IPS DF 6.9 (cell line): ENCODE measurements at places on chromosomes 7 and 10.
A peak's percentile ranks its signal among the peaks of the same experiment; 100 is the strongest.

DNA sequence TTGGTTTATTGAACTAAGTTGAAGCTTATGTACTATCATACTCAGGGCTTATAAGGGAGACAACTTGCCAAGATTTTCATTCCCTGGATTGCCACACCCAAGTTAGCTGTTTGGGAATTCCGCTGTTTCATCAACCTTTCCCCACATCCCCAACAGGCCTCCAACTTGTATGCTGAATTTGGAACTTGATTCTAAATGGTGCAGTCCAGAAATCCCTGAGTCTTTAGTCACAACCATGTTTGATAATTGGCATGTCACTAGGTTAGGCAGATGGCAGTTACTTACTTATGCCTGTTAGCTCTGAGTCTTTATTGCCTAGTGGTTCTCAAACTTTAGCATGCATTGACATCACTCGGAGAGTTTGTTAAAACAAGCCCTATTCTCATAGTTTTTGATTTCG is 135.4 kb upstream of the PRPS1L1 start:
- no peaks in the 10 kb centered on the region for H3K36me3 ChIP-seq
- H3K4me1 ChIP-seq, result no peaks in the 10 kb centered on the region
- no peaks in the 10 kb centered on the region for H3K27me3 ChIP-seq
- H3K27ac ChIP-seq, result no peak overlapping the region
- DNase-seq, result no peak
- no peak overlapping the region for H3K4me3 ChIP-seq

DNA sequence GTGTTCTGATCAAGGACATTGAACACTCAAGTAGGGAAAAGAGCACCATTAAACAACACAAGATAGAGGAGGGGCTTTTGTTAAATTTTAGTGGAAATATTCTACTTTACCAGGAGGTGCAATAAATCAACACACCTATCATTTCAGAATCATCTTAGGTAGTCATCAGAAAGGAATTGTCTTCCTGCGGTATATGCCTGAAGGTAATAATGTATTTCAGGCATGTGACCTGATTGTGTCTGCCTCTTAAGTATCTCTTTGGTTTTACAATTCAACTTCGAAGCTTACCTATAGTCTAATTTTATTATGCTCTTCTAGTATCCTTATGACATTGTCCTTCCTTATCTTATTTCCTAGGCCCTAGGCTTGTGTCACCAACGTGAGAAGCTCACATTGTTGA is 58.6 kb upstream of the LAMB4 start:
- H3K4me1 ChIP-seq, result no peaks in the 10 kb centered on the region
- H3K4me3 ChIP-seq, result no peak overlapping the region
- no peaks in the 10 kb centered on the region for H3K36me3 ChIP-seq
- no peak for DNase-seq
- H3K27ac ChIP-seq, result no peak overlapping the region
- H3K27me3 ChIP-seq, result no peaks in the 10 kb centered on the region

GRCh38 chr10:60434418-60435046 is 44.9 kb upstream of the ANK3 start:
- H3K36me3 ChIP-seq, result no peaks in the 10 kb centered on the region
- H3K27me3 ChIP-seq, result no peaks in the 10 kb centered on the region
- H3K27ac ChIP-seq, result no peak overlapping the region
- no peak overlapping the region for H3K4me3 ChIP-seq
- no peaks in the 10 kb centered on the region for H3K4me1 ChIP-seq

- no peaks in the 10 kb centered on the region for H3K36me3 ChIP-seq
- H3K4me1 ChIP-seq, result peaks cover 5% of the 10 kb centered on the region; the same call in 1 of the 2 replicates
Measured at GRCh38 chr10:74925291-74925690, 98.9 kb downstream of the KAT6B start.

GRCh38 chr10:86888585-86889381 is 68.6 kb downstream of the MMRN2 start:
- no peaks in the 10 kb centered on the region for H3K36me3 ChIP-seq
- no peak overlapping the region for H3K27ac ChIP-seq
- H3K27me3 ChIP-seq, result no peaks in the 10 kb centered on the region
- DNase-seq, result no peak
- no peak overlapping the region for H3K4me3 ChIP-seq

DNA sequence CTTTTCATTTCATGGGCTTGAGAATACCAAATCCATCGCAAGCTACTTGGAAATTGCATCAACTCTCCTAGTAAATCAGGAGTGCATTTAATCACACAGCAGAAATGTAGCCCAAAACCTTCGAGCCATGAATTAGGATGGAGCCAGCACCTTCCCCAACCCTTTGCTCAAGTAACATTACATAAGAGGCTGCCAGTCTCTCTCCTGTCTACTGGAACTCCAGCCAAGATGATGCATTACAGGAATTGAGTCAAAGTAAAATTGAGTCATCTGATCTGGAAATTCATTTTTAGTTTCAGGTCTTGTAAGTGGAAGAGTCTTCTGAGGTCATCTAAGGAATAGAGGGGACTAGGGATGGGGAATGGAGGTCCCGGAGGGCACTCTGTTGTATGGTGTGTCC is 69.7 kb upstream of the FHIP2A start:
- no peaks in the 10 kb centered on the region for H3K36me3 ChIP-seq
- H3K4me3 ChIP-seq, result no peak overlapping the region
- DNase-seq, result no peak
- no peaks in the 10 kb centered on the region for H3K27me3 ChIP-seq

- H3K27me3 ChIP-seq, result no peaks in the 10 kb centered on the region
- no peaks in the 10 kb centered on the region for H3K4me1 ChIP-seq
- no peak for DNase-seq
Measured at GRCh38 chr10:36581237-36581636, 544.2 kb upstream of the ANKRD30A start.

- no peaks in the 10 kb centered on the region for H3K27me3 ChIP-seq
- H3K4me1 ChIP-seq, result no peaks in the 10 kb centered on the region
- DNase-seq, result no peak
- H3K4me3 ChIP-seq, result no peak overlapping the region
Measured at GRCh38 chr10:85008488-85009184, 680.2 kb downstream of the CCSER2 start.

GRCh38 chr10:80421707-80422536 is 13.6 kb downstream of the PRXL2A start:
- H3K4me3 ChIP-seq, result no peak overlapping the region
- H3K27ac ChIP-seq, result no peak overlapping the region
- H3K27me3 ChIP-seq, result no peaks in the 10 kb centered on the region
- H3K36me3 ChIP-seq, result peaks cover 10% of the 10 kb centered on the region; the same call in 1 of the 2 replicates
- H3K4me1 ChIP-seq, result 0 out of 2 replicates have a peak, but pooled peaks cover 2% of the 10 kb centered on the region

GRCh38 chr10:97676770-97677581 is 10.1 kb downstream of the AVPI1 start:
- peaks cover 24% of the 10 kb centered on the region for H3K36me3 ChIP-seq
- no peak for DNase-seq
- H3K27me3 ChIP-seq, result no peaks in the 10 kb centered on the region
- H3K4me1 ChIP-seq, result no peaks in the 10 kb centered on the region

- H3K36me3 ChIP-seq, result no peaks in the 10 kb centered on the region
- no peaks in the 10 kb centered on the region for H3K4me1 ChIP-seq
- DNase-seq, result no peak
Measured at GRCh38 chr7:93115796-93116195, 2.0 kb downstream of the SAMD9 start.

GRCh38 chr10:113067501-113067900 is 117.5 kb downstream of the TCF7L2 start:
- no peak overlapping the region for H3K27ac ChIP-seq
- no peaks in the 10 kb centered on the region for H3K27me3 ChIP-seq
- no peak for DNase-seq
- H3K4me1 ChIP-seq, result peaks cover 2% of the 10 kb centered on the region; the same call in 1 of the 2 replicates

- no peaks in the 10 kb centered on the region for H3K4me1 ChIP-seq
- no peak overlapping the region for H3K4me3 ChIP-seq
- no peaks in the 10 kb centered on the region for H3K27me3 ChIP-seq
- no peak overlapping the region for H3K27ac ChIP-seq
- H3K36me3 ChIP-seq, result no peaks in the 10 kb centered on the region
Measured at GRCh38 chr7:112540839-112541577, 60.2 kb downstream of the LSMEM1 start.

- H3K27me3 ChIP-seq, result no peaks in the 10 kb centered on the region
- peaks cover 47% of the 10 kb centered on the region for H3K36me3 ChIP-seq
- no peak overlapping the region for H3K4me3 ChIP-seq
- DNase-seq, result no peak
- H3K4me1 ChIP-seq, result no peaks in the 10 kb centered on the region
Measured at GRCh38 chr7:100090527-100091410, 2.0 kb downstream of the COPS6 start.

GRCh38 chr10:68330852-68331454 is 911 bp upstream of the HNRNPH3 start:
- no peaks in the 10 kb centered on the region for H3K36me3 ChIP-seq
- no peak for DNase-seq
- H3K4me1 ChIP-seq, result no peaks in the 10 kb centered on the region
- peak overlapping the region; percentile 80 for H3K4me3 ChIP-seq
- H3K27me3 ChIP-seq, result no peaks in the 10 kb centered on the region
- H3K27ac ChIP-seq, result no peak overlapping the region

DNA sequence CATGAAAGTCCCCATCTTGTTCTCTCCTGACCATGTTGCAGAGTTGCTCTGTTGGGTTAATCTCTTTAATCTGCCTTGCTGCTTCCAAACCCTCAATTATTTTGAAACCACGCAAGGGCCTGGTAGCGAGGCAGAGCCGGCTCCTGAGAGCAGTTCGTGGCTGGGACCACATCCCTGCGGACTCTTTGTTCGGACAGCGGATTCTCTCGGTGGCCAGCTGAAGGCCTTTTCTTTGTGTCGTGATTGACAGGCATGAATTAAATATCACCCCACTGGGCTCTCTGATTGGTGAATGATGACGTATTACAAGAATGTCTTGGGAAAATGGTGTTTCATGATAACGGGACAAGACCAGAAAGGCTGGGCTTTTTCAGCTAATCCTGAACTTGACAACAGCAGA is 66.9 kb upstream of the ARHGAP21 start:
- no peak for DNase-seq
- no peaks in the 10 kb centered on the region for H3K27me3 ChIP-seq
- no peak overlapping the region for H3K27ac ChIP-seq

DNA sequence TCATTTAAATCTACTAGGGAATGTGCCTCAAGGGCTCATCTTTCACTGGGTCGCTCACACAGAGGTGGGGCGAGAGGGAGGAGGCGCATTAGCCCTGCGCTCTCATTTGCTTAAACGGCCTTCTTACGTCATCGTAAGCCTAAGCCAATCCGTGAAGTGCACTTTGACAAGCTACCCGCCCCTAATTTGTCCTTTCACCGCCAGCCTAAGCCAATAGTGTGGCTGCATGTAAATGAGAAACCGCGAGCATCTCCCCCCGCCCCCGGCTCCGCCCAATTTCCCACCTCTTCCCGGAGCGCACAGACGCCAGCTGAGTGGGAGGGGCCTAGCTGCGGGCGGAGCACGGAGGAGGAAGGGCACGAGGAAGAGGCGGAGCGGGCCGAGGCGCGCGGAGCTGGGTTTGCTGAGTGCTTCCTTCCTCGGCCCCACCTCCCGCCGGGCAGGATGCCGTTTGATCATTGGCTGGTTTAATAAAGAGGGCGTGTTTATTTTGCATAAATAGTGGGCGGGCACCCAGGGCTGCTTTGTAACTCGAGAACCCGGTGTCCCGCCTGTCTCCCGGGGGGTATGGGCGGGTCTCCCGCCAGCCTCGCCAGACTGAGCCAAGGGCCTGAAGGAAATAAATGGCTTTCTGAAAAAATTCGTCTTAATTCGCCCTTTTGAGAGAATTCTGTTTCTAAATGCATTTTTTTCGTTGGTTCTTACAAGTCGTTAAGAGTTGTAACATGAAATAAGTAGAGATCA is 289.6 kb upstream of the NFE2L3 start:
- no peak overlapping the region for H3K27ac ChIP-seq
- no peak overlapping the region for H3K4me3 ChIP-seq
- peaks cover 2% of the 10 kb centered on the region; the same call in 1 of the 2 replicates for H3K4me1 ChIP-seq
- no peaks in the 10 kb centered on the region for H3K36me3 ChIP-seq
- peak; percentile 99 for DNase-seq

GRCh38 chr10:28785018-28785417 is 107.7 kb downstream of the BAMBI start:
- H3K27ac ChIP-seq, result no peak overlapping the region
- no peak overlapping the region for H3K4me3 ChIP-seq
- H3K27me3 ChIP-seq, result no peaks in the 10 kb centered on the region
- no peaks in the 10 kb centered on the region for H3K36me3 ChIP-seq

DNA sequence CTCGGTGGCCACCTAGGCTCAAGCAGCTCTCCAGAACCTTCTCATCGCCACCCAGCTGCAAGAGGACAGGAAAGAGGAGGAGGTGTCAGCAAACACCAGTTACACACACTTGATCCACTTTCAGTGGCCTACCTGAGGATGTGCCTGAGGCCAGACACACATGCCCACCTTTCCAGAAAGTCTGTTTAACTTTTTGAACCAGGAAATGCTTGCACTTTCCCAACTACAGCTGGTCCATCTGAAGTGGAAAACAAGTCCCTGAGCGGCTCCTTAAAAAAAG is 15.7 kb upstream of the CYREN start:
- H3K27me3 ChIP-seq, result no peaks in the 10 kb centered on the region
- no peak overlapping the region for H3K27ac ChIP-seq
- H3K4me3 ChIP-seq, result no peak overlapping the region
- H3K36me3 ChIP-seq, result peaks cover 15% of the 10 kb centered on the region
- H3K4me1 ChIP-seq, result no peaks in the 10 kb centered on the region

GRCh38 chr7:30169579-30169978 is 34.8 kb downstream of the MTURN start:
- H3K36me3 ChIP-seq, result no peaks in the 10 kb centered on the region
- H3K4me3 ChIP-seq, result no peak overlapping the region

DNA sequence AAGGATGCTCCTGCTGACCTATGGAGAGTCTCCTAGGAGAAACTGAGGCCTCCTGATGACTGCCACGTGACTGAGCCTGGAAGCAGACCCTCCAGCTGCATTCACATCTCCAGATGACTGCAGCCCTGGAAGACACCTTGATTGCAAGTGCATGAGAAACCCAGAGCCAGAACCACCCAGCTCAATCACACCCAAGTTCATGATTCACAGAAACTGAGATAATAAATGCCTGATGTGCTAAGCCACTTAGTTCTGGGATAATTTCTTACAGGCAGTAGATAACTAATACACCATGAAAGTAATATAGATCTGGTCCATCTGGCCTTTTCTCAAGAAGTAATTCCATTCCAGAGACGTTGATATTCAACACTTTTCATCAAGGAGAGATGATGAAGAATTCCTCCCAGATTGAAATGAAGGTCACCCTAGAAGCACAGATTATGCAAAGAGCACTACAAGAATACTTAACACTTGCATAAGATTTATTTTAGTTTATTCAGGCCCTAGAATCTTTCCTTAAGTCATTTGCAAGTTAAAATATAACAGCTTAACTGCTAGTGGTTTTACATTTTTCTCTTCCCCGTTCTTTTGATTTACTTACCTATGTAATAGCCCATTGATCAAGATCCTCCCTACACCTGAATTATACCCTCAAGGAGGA is 208.2 kb upstream of the INHBA start:
- no peak overlapping the region for H3K27ac ChIP-seq
- no peak overlapping the region for H3K4me3 ChIP-seq
- H3K36me3 ChIP-seq, result no peaks in the 10 kb centered on the region
- H3K27me3 ChIP-seq, result no peaks in the 10 kb centered on the region

DNA sequence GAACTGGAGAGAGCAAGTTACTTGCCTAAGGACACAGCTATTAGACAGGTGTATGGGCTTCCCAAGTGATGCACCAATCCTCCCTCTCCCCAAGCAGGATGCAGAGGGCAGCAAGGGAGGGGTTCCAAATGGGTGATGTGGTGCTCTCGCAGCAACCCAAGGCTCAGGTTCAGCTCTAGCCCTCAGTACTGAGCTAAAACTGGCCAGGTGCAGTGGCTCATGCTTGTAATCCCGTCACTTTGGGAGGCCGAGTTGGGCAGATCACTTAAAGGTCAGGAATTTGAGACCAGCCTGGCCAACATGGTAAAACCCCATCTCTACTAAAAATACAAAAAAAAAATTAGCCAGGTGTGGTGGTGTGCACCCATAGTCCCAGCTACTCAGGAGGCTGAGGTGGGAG is 40.7 kb downstream of the GPRIN2 start:
- no peak overlapping the region for H3K27ac ChIP-seq
- H3K4me3 ChIP-seq, result no peak overlapping the region
- no peaks in the 10 kb centered on the region for H3K36me3 ChIP-seq
- no peaks in the 10 kb centered on the region for H3K27me3 ChIP-seq
